ENCODE measurements at places on chromosomes 1 and 21.

DNA sequence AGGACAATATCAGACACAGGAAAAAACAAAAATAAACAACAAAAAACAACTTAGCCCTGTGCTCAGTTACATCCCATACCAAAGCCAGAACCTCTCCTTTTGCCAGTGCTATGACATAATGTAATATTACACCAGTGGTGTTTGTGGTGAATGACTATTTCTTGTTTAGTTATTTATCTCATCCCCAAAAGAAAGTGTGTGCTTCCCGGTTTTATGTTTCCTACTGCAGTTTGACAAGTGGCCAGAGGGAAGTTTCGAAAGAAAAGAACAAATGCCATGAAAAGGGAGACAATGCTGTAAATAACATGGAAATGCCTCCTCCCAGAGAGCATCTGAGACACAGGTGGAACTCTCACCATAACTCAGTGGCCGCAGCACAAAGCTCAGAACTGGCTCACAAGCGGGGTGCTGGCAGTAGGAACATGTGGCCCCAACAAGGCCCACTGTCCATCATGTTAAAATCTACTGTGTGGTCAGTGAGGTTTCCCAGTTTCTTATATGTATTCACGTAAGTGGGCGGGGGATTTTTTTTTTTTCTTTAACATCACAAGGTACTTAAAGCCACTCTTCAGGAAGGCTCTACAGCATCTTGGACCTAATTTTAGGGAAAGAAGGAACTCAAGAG lies 158.2 kb downstream of the BARHL2 start:
- DNase-seq: no peak

DNA sequence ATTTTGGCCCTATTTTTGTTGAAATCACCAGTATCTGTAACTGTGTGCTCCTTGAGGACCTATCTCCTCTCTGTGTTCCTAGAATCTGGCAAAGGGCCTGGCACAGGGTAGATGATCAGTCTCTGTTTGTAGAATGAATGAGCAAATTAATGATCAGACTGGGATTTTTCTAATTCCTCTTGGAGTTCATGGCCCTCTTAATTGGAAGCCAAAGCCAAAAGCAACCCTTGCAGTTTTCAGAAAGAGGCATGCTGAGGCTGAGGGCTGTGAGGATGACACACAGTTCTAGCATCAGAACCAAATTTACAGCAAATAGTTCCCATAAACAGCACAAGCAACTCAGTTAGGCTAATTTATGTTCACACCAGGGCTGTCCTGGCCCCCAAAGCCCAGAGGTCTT lies 111.1 kb upstream of the BEND5 start:
- DNase-seq: no peak

GRCh38 chr1:156808186-156809030 lies 8.2 kb downstream of the SH2D2A start:
- DNase-seq: no peak

- DNase-seq: no peak
Measured at GRCh38 chr1:60510162-60510561, 436.6 kb upstream of the C1orf87 start.
